ENCODE measurements at places on chromosomes 4 and X.

- no peak for DNase-seq
These were observed 4.0 kb downstream of the GRIA3 start for GRCh38 chrX:123188081-123188480.

- DNase-seq = no peak
These were observed 13.5 kb downstream of the EFNB1 start for GRCh38 chrX:68842351-68842750.

GRCh38 chrX:100358766-100359165, 51.3 kb downstream of the PCDH19 start:
- DNase-seq = no peak

DNA sequence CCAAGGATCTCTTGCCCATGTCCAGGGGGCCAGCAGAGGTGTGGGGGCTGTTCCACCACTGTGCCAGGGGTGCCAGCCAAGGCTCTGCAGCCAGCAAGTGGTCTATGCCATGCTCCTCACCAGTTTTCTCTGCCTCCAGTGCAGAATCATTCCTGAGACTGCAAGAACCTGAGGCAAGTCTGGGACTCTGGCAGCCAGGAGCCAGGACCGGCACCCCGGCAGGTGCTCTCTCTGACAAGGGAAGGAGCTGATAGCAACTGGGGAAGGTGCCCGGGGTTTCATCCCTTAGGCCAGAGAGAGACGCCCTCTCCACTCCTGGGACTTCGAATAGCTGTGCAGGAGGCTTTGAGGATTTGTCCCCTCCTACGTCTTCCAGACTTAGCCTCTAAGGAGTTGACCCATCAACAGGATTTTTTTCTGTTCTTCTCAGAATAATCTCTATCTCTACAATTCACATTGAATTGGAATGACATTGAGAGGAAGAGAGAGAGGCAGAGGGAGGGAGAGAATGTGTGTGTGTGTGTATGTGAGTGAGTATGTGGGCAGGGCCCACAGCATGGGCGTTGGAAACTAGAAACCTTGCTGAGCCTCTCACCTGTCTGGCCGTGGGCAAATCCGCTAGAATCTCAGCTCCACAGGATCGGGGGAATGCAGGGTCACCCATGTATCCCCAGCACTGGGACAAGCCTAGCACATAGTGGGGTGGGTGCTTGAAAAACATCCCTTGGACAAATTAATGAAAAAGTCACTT, 74.5 kb upstream of the AFAP1 start:
- no peak for DNase-seq

DNA sequence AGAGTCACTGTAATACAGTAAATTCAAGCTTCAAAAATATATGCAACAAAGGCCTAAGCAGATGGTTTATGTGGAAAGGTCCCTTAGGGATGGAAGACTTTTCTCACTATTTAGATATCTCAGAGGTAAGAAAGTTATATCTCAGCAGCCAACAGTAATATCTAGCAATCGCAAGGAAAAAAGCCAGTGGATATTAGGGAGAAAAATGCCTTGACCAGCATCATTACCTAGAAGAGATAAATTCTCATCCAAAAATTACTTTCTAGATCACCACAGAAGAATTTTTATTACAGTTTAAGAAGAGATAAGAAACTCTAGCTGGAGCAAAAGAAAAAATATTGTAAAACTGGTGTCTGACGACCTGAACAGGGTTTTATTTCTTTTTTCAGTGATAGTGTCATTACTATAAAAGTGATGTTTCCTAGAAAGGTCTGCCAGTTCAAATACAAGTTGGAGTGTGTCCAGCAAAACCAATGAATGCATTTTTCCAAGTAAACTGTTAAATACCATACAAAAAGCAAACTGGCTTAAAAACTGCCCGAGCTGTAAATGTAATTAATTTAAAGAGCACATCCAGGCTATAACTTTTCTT, 100.0 kb downstream of the ATP11C start:
- no peak for DNase-seq

GRCh38 chr4:95095348-95095974, 337.7 kb downstream of the BMPR1B start:
- DNase-seq = no peak

- no peak for DNase-seq
These were observed 59.0 kb downstream of the APBB2 start for GRCh38 chr4:41155194-41155830.

DNA sequence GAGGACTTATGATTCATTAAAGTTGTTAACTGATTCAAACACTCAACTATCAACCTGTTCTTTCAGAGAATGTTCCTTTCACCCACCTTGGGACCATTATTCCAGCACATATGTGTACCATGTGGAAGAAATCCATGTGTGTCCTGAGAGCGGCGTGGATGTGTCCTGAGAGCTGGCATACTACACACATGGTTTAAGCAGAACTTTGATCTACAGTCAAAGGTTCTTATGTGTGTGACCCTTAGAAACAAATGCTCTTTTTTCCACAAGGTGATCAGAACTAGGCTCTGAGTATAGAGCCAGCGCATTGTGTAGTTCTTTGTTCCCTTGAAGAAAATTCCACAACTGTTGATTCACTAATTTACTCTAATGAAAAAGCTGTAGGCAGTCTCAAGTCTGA, 332.0 kb downstream of the NR3C2 start:
- DNase-seq = no peak

- DNase-seq = no peak
These were observed 63.3 kb upstream of the ARX start for GRCh38 chrX:25079020-25079419.

DNA sequence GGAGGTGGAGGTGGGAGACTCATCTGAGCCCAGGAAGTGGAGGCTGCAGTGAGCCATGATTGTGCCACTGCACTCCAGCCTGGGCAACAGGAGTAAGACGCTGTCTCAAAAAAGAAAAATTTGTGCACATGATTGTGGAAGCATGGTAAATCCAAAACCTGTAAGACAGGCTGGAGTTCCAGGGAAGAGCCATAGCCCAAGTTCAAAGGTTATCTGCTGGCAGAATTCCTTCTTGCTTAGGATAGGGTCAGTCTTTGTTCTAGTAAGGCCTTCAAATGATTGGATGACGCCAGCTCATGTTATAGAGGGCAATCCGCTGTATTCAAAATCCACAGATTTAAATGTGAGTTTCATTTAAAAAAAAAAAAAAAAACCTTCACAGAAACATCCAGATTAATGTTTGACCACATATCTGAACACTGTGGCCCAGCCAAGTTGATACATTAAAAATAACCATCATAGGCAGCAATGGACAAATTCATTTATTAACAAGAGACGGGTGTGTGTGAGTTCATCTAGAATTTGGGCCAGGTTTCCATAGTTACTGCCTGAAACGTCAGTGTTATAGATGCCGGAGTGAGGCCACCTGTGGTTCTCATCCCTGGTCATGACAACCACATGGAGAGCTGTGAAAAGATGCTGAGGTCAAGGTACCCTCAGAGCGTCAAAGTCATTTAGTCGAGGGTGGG, 35.2 kb upstream of the SLC2A9 start:
- DNase-seq = no peak

DNA sequence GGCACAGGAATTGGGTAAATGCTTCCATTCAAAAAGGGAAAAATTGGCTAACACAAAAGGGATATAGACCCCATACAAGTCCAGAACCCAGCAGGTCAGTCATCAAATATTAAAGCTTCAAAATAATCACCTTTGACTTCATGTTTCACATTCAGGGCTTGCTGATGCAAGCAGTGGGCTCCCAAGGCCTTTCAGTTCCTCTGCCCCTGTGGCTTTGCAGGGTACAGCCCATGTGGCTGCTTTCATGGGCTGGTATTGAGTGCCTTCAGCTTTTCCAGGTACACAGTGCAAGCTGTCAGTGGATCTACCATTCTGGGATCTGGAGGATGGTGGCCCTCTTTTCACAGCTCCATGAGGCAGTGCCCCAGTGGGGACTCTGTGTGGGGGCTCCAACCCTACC, 253.0 kb downstream of the TECRL start:
- DNase-seq = no peak

DNA sequence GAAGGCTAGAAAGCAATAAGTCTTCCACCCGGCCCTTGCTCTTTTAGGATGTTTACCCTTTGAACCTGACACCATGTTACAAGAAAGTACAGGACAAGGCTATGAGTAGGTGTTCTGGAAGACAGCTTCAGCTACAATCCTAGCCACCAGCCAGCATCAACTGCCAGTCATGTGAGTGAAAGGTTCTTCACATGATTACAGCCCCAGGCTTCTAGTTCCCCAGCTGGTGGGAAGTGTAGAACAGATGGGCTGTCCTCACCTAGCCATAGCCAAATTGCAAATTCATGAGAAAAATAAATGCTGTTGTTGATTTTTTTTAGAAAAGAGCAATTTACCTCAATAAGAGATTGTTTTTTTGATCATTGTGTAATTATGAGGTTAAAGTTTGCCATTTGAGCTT, 60.8 kb downstream of the GRXCR1 start:
- DNase-seq = no peak

DNA sequence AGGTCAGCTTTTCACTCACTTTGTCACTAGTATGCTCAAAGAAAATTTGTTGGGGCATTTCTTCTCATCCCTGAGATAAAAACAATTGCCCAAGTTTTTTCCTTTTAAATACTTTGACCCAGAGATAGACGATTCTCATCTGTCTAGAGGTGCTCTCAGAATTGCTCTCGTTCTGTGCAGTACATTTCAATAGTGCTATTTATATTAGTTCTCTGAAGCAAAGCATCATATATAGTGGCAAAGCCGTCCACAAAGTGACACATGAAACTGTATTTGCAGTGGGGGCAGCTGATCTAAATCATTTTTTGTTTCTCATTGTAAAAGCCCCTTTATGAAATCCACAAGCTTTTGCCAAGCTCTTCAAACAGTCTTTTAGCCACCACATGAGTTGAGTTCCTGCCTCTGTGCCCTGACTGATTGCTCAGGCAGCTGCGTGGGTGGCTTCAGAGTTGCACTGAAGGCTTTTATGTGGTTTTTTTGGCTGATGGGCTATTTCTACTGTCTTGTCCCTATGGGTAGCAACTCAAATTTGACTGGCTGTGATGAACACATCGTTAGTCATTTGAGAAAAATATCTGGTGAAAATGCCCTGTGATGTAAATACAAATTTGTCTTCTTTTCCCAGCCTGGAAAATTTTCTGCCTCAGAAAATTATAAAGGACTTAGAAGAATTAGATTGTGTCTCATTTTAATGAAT, 119.1 kb upstream of the OTUD4 start:
- DNase-seq = peak; percentile 46

DNA sequence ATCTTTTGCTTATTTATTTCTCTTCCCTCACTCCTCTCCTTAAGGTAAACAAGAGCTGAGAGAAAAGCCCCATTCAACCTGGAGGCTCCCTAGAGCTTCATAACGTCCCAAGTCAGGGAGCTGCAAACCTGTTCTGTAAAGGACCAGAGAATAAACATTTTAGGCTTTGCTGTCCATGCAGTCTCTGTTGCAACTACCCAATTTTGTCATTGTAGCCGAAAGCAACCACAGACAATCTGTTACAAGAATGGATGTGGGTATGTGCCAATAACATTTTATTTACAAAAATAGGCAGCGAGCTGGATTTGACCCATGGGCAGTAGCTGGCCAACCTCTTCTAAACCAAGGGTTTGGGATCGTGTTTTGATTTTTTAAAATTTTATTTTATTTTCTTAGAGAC, 71.3 kb upstream of the TBL1X start:
- no peak for DNase-seq

GRCh38 chrX:95058815-95059214, 1384.8 kb downstream of the FAM133A start:
- no peak for DNase-seq

- no peak for DNase-seq
These were observed 248.9 kb upstream of the TTC29 start for GRCh38 chr4:147194604-147195003.

DNA sequence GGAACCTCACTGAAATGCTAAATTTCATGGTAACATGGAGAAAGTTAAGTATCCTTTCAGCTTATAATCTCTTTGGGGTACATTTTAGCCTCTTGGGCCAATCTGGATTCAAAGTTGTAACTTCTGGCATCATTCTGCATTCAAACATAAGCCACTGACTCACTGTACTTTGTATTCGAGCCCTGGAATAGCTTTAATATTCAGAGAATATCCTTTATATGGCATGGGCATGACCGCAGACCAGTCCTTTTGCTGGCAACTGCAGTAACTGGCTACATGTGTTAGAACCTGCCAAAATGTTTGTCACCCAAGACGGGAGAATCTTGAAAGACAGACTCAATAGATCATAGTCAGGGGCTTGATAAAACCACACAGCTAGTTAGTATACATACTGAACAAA, 3.3 kb downstream of the GASK1B start:
- DNase-seq = no peak

- no peak for DNase-seq
These were observed 51.7 kb upstream of the SORCS2 start for GRCh38 chr4:7140692-7141069.

- no peak for DNase-seq
These were observed 216.8 kb downstream of the IL15 start for GRCh38 chr4:141853091-141853764.

- DNase-seq = peak; percentile 59
These were observed 86.3 kb downstream of the EGF start for GRCh38 chr4:109998867-109999584.

DNA sequence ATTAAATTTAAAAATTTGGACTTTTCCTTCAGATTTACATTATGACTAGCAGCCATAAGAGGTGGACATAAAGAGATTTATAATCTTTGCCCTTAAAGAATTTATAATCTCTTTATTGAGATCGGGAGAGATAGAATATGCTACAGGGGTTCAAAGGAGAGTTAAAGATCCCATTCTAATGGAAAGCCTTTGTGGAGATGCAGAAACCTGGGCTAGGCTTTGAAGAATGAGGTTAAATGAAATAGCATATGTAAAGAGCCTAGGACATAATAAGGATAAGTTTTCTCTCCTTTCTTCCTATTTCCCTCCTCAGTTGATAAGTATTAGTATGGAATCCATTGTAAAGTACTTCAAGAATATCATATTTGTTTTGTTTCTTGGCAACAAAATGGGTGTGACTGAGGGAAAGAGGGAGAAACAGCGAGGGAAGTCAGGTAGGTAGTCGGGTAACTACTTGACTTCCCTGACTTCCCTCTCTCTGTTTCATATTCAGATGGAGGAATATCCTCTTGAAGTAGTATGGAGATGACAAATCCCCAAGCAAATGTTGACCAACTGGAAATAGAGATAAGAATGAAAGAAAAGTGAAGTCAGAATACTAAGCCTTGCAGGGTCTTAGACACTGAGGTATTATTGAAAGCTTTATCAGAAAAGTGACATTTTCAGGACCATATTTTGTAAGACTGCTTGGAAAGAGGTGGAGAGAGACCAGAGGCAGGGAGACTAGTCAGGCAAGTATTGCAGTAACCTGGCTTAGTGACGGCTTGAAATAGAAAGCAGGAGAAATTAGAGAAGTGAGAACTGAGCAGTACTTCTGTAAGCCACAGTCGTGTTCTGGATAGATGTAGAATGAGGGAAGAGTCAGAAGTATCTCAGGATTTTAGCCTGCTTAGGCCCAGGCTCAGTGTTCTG, 82.9 kb downstream of the PDLIM5 start:
- no peak for DNase-seq

DNA sequence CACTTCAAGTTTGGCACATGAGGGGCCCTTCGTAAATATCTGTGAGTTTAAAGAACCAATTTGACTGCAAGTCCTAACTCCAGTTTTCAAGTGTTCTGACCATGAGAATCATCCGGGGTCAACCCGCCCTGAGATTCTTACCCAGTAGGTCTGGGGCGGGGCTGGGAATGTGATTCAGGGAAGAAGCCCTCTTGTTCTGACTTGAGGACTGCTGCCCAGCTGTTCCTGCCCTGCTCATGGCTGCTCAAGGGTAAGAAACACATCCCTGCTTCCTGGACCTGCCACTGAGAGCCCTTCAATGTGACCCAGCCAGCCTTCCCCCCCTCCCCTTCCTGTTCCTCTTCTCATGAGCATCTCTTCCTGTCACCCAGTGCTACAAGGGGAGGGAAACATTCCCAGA, 92.7 kb upstream of the PGRMC2 start:
- no peak for DNase-seq

- no peak for DNase-seq
These were observed 41.9 kb downstream of the MID1 start for GRCh38 chrX:10578527-10578926.
